ENCODE measurements at places on chromosomes 3 and 15.

GRCh38 chr3:114823061-114823460 is 324.0 kb downstream of the ZBTB20 start:
- no peak for DNase-seq

- DNase-seq, result no peak
Measured at GRCh38 chr15:70863450-70864218, 9.7 kb upstream of the LARP6 start.

GRCh38 chr15:26037369-26037768 is 174.2 kb upstream of the ATP10A start:
- DNase-seq, result no peak

DNA sequence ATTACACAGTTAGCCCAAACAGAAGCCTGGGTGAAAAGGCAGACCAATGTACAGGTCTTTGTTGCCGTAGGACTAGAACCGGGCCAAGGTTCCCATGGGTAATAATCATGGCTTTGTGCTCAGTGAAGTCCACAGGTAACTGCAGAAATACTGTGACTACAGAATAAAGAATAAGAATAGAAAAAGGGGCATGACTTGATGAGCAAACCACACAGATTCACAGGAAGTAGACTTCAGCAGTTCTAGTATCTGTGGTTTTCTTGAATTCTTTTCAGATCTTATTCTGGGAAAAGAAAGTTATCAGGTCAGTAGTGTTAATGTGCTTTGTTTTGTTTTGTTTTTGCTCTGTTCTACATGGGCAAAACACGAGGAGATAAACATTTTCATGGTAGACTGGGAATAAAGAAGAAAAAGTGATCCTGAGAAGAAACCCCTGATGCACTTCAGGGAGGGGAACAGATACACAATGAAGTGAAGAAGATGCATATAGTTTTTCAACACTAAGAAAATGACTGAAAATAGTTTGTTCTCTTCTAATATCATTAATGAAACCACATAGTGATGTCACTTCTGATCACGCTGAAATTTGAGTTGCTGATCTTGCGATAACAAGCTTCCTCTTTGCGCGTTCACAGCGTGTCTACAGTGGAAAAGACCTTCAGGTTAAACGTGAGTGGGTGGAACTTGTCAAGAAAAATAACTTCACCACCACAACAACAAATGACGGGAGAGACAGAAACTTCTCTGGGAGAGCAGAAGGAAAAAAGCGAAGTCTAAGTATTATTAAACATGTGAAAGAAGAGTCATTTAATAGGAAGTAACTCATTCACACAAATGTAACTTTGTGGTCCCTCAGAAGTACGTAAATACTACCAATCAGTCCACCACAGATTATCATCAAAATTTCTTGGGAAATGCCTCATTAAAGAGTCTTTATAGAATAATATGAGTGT is 315.8 kb upstream of the SATB1 start:
- DNase-seq, result no peak

- no peak for DNase-seq
Measured at GRCh38 chr3:67067251-67067650, 69.1 kb downstream of the KBTBD8 start.

DNA sequence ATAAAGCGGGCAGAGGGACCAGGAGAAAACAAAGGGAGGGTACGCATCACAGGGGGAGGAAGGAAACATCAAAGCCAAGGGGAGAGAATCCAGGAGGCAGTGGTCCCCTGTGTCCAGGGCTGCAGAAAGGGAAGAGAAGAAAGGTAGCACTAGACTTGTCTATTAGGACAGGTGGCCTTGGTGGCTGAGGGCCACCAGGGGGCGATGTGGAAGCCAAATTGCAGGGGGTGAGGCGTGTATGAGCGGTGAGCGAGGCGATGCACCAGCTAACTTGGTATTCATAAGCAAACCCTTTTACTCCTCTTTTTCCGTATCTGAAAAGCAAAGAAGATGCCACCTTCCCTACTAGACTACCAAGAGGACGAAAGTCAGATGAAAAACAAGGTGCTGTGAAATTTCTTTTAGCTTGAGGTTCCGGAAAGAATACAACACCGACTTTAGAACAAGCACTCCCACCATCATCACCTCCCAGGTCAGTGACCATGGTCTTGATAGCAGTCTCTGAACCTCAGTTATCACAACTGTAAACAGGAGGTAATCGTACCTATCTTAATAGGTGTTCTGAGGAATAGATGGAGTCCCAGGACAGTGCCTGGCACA is 654.4 kb upstream of the ADAMTS9 start:
- no peak for DNase-seq

DNA sequence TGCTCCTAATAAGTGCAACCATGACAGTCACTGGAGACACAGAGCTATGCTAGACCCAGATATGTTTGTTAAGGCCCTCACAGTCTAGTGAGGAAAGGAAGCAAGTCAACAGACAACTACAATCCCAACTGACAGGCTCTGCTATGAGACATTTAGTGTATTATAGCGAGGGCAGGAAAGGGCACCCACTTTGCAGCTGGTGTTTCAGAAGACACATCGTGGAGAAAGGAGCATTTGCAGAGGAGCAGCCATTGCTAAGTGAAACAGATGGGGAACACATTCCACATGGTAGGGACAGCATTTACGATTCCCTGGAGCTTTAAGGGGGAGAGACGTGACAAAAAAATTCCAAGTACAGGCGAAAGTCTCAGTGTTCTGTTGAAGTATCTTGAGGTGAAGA is 685.6 kb downstream of the AGBL1 start:
- DNase-seq, result no peak

DNA sequence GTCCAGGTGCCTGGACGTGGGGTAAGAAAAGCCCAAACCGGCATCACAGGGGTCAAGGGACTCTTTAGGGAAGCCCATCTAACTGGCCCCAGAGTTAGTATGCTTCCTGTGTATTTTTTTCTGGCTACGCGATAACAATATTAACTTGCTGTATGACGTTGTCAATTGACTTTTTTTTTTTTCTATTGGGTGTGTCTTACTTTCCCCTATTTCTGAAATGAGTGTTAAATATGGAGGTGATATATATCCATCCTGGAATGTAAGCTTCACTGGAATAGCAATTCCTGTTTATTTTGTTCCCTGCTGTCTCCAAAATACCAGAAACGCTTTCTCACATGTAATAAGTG is 598 bp upstream of the GMNC start:
- DNase-seq, result no peak

DNA sequence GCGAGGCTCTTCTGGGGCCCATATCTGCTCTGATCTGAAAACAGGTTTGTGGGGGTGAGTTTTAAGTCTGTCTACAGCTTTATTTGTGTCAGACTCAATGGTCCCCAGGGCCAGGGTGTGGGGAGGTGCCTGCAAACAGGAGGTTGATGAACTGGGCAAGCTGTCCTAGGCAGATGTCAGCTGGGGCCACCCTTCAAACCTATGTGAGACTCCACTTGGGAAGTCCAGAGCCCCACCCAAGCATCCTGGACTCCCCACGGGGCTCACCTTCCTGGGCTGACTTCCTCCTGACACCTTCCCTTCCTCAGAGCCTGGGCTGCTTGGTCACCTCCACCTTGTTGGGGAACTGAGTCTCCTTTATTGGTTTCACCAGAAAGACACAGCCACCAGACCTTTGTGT is 8.6 kb upstream of the LYSMD4 start:
- DNase-seq, result no peak

- DNase-seq, result peak; percentile 40
Measured at GRCh38 chr3:15979495-15979894, 181.7 kb upstream of the ANKRD28 start.

- DNase-seq, result no peak
Measured at GRCh38 chr3:126389794-126390146, 4.9 kb upstream of the CFAP100 start.

GRCh38 chr15:80636675-80637074 is 58.4 kb upstream of the ABHD17C start:
- no peak for DNase-seq

- no peak for DNase-seq
Measured at GRCh38 chr3:160649596-160649995, 27.4 kb upstream of the ARL14 start.

DNA sequence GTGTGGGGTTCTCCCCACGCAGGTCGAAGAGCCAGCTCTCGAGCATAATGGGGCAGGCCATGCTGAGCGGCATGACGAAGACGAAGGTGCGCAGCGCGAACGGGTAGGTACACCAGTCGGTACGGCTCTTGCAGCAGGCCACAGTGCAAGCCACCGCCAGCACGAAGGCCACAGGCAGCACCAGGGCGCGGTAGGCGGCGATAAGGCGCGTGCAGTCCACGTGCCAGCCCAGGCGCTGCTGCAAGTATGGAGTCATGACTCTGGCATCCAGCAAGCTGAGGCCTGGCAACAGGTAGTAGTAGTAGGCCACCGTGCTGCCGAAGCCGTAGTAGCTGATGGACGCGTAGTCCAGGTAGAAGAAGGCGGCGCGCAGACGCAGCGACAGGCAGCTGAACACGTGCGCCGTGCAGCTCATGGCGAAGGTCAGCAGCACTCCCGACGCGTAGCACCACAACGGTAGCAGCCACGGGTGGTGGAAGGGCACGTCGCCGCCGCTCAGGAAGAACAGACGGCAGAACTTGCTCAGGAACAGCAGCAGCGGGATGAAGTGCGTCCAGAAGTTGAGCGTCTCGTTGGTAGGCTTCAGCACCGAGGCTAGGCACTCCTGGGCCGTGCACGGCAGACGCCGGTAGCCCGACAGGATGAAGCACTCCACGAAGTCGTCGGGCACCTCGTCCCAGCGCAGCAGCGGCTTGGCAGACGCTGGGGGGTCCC is 797 bp downstream of the PAQR9 start:
- no peak for DNase-seq

DNA sequence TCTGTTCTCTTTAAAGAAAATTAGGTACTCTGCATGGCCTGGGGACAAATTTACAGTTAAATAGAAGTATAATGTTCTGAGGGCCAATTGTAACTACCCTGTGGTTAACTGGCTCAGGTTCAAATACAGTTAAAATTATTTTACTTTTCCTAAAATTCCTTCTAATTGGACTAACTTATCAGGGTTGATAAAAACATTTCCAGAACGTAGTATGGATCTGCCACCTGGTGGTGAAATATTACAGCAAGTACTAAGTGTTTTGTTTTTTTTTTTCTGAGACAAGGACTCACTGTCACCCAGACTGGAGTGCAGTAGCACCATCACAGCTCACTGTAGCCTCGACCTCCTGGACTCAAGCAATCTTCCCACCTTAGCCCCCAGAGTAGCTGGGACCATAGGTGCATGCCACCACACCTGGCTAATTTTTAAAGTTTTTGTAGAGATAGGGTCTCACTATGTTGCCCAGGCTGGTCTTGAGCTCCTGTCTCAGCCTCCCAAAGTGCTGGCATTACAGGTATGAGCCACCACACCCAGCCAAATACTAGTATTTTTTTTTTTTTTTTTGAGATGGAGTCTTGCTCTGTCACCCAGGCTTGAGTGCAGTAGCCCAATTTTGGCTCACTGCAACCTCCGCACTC is 29.2 kb downstream of the NEO1 start:
- DNase-seq, result no peak
